Activated B cell treated with CpG ODN at 0.5 μM for 24 hours (primary cell): ENCODE measurements at places on chromosomes 6 and 20. TPM values are rescaled to one million over a fixed set of nuclear protein-coding genes. Genes with fewer than 3 reads are reported as not detected.

The BTN1A1 gene
- total RNA-seq: 0.18 and 0.46 TPM in 2 replicates

The SLC17A3 gene
- not detected in 2 replicates for total RNA-seq

The MYH7B gene
- 0.20 and 0.35 TPM in 2 replicates for total RNA-seq

DNA sequence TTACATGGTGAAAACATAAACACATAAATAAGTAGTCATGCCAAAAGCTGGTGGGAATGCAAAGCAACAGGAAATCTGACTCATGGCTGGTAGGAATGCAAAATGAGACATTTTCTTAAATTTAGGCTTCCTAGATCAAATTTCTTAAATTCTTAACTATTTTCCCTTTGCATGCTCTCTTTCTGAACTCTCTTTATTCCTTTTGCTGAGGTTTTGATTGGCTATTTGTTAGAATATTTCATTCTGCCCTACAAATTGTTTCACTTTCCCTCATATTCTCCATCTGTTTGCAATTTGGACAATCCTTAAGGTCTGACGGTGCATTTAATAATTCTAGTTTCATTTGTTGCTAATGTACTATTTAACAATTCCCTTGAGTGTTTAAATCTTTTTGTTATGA, 437.5 kb upstream of the RGS17 start:
- no peak overlapping the region for H3K4me3 ChIP-seq
- H3K36me3 ChIP-seq: no peaks in the 10 kb centered on the region
- H3K27ac ChIP-seq: no peak overlapping the region
- H3K4me1 ChIP-seq: no peaks in the 10 kb centered on the region

GRCh38 chr6:75643173-75643572, 41.5 kb downstream of the SENP6 start:
- H3K27ac ChIP-seq: no peak overlapping the region
- no peak for DNase-seq
- peaks cover 70% of the 10 kb centered on the region for H3K36me3 ChIP-seq
- no peaks in the 10 kb centered on the region for H3K27me3 ChIP-seq
- H3K4me1 ChIP-seq: no peaks in the 10 kb centered on the region
- no peak overlapping the region for H3K4me3 ChIP-seq

DNA sequence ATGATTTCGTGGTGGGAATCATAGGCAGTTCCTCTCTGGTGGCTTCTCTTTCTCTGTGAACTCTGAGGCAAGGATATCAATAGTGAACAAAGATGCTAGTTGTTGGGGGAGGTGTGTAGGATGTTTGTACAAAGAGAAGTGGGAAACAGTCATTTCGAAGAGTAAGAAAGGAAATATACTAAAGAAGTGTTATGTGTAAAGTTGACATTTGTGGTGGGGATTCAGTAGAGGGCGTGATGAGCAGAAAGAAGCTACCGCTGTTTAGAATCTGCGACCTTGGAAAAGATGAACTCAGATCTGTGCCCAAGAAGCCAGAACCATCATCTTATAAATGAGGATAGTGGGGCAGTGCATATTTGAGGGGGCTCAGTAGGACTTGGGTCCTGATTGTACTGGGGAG, 11.4 kb downstream of the SLC35F1 start:
- no peaks in the 10 kb centered on the region for H3K36me3 ChIP-seq
- no peak overlapping the region for H3K4me3 ChIP-seq
- H3K27me3 ChIP-seq: no peaks in the 10 kb centered on the region
- no peaks in the 10 kb centered on the region for H3K4me1 ChIP-seq

DNA sequence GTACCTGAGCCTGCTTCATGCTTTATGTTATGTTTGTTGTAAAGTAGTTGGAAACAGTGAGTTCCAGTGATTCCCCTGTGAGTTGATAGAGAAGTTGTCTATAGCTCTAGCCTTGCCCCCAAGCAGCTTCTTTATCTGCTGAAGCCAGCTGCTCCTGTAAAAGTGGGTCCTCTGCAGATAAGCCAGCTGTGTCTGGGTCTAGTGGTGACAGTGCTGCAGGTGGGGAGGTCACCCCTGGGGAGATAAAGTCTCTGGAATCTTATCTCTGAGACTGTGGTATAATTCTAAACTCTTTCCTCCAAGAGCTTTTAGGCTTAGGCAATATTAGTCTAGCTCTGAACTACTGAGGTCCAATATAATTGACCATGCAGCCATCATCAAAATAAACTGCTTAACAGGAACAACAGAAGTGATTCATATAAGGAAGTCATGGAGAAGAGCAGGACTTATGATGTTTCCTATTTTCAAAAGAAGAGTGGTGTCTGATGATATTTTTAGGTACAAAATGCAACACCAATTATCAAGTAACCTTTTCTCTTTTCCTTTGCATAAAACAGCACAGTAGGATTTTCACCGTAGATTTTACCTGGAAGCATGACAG, 44.2 kb upstream of the TMEM217 start:
- H3K4me3 ChIP-seq: no peak overlapping the region
- H3K27me3 ChIP-seq: no peaks in the 10 kb centered on the region
- H3K27ac ChIP-seq: no peak overlapping the region
- peaks cover 79% of the 10 kb centered on the region for H3K36me3 ChIP-seq

- H3K27me3 ChIP-seq: no peaks in the 10 kb centered on the region
- H3K4me1 ChIP-seq: peaks cover 8% of the 10 kb centered on the region
- no peak overlapping the region for H3K4me3 ChIP-seq
- no peaks in the 10 kb centered on the region for H3K36me3 ChIP-seq
These were observed 10.3 kb upstream of the TAAR9 start for GRCh38 chr6:132527791-132528190.

GRCh38 chr6:89680551-89680950, 42.0 kb upstream of the LYRM2 start:
- no peak overlapping the region for H3K4me3 ChIP-seq
- no peaks in the 10 kb centered on the region for H3K27me3 ChIP-seq
- H3K27ac ChIP-seq: no peak overlapping the region
- peaks cover 89% of the 10 kb centered on the region for H3K36me3 ChIP-seq
- no peaks in the 10 kb centered on the region for H3K4me1 ChIP-seq
- no peak for DNase-seq

- H3K27me3 ChIP-seq: no peaks in the 10 kb centered on the region
- no peak overlapping the region for H3K4me3 ChIP-seq
- H3K36me3 ChIP-seq: peaks cover 70% of the 10 kb centered on the region
- no peak overlapping the region for H3K27ac ChIP-seq
- DNase-seq: no peak
These were observed 45.5 kb downstream of the TTI1 start for GRCh38 chr20:37987602-37988290.

DNA sequence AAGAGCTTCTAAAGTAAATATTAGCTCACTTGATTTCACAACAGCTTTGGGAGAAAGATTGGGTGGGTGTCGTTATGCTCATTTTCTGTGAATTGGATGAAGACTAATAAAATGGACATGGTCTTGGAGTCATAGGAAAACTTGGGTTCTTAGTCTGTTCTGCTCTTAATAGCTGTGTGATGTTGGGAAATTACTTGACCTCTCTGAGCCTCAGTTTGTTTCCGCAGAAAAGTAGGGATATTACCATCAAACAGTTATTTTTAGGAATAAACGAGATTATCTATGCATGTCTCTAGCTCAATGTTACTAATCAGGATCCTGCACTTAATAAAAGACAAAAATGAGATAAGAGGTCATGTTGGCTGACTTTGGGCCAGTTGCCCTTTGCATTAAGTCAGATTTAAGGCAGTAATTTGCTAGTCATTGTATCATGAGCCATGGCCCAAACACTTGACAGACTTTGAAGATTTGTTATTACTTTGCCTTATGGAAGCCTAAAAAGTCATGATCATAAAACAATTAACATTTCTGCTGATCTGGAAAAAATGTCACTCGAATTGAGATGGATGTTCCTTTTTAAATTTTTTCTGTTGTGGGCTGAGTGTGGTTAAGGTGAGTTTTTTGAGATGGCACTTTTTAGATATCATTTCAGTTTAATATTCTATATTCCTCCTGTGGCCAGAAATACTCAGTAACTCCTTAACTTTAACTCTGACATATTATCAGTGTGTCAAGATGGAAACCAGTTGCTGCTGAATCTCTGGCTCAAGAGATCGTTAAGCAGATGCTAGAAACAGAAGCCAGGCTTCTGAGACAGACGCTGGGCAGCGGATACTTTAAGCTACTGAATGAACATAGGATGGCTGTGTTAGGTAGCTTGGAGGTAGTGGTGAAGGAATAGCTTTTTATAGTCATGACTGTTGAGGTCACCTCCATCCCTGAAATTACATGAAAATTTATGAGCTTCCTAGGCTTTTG, 291.6 kb downstream of the PHF3 start:
- no peak overlapping the region for H3K4me3 ChIP-seq
- no peak for DNase-seq
- H3K27me3 ChIP-seq: no peaks in the 10 kb centered on the region
- H3K36me3 ChIP-seq: no peaks in the 10 kb centered on the region

- no peak overlapping the region for H3K4me3 ChIP-seq
- no peak for DNase-seq
These were observed 221.8 kb upstream of the SOX4 start for GRCh38 chr6:21371676-21372171.
